Activated CD8-positive, alpha-beta memory T cell treated with anti-CD3 and anti-CD28 coated beads for 1 hour (primary cell): ENCODE measurements at places on chromosomes 12 and 14.

DNA sequence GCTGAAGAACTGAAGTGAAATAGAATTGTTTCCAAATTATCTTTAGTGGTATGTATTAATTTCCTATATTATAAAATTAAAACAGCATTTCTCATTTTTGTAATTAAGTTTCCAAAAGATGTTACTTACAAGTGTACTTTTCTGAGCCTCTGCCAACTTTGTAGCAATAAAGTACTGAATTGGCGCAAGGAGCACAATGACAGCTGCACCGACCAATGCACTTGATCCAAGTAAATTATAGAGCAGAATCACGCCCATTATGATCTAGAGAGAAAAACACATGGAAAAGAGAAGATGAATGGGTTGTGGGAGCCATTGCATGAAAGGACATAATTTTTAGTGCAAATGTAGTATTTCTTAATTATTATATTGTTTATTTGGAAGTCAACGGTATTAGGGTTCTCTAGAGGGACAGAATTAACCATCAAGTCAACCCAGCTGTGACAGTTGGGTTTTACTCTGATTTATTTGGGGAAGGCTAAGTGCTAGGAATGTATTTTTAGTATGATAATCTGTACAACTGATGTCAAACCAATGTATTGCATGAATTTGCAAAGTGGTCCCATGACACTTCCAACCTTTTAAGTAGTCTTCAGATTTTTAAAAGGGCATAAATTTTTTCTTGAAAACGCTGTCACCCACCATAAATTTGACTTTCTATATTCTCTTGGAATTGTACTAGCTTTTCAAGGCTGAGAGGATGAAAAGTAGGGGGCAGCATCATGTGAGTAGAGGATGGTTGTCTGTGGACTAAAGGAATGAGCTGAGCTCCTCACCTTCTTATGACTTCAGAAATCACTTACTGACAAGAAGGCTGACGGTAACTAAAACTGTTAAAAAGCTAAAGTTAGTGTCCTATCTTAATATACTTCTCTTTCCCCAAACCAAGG is 33.0 kb downstream of the ABCC9 start:
- DNase-seq, result no peak

- DNase-seq, result no peak
Measured at GRCh38 chr14:105899657-105900397, 373.4 kb downstream of the TMEM121 start.

DNA sequence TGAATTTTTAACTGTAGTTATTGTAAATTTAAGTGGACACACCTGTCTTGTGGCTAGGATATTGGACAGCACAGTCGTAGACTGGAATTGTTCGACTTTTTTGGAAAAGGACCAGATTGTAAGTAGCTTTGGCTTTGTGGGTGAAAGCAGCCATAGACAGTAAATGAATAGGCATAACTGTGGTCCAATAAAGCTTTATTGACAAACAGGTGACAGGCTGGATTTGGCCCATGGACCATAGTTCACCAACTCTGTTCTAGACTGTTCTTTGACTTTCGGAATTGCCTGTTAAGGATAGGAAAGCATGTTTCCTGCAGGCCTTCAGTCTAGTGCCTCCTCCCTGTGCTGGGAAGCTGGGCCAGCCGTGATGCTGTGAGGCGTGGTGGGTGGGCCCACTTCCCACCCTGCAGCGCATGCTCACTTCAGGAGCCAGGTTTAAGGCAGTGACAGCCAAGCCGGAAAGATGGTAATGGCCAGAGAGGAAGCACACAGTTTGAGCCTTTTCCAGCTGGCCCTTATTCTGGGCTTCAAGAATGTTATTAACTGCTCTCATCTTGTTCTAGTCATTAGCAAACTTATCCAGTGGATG is 51.8 kb downstream of the PPP2R5C start:
- no peak for DNase-seq

GRCh38 chr12:4215229-4216186 is 58.1 kb upstream of the CCND2 start:
- DNase-seq, result no peak

DNA sequence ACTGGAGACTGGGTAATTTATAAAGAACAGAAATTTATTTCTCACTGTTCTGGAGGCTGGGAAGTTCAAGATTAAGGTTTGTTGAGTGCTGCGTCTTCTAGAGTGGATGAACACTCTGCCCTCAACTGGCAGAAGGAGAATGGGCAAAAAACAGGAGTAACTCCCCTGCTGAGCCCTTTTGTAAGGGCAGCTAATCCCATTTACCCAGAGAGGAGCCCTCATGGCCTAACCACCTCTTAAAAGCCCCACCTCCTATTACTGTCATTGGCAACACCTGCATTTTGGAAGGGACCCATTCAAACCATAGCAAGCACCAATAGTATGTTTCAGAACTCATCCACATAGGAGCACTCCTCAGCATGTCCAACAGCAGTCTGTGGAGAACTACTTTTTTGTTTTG is 47.4 kb downstream of the BORCS5 start:
- no peak for DNase-seq

DNA sequence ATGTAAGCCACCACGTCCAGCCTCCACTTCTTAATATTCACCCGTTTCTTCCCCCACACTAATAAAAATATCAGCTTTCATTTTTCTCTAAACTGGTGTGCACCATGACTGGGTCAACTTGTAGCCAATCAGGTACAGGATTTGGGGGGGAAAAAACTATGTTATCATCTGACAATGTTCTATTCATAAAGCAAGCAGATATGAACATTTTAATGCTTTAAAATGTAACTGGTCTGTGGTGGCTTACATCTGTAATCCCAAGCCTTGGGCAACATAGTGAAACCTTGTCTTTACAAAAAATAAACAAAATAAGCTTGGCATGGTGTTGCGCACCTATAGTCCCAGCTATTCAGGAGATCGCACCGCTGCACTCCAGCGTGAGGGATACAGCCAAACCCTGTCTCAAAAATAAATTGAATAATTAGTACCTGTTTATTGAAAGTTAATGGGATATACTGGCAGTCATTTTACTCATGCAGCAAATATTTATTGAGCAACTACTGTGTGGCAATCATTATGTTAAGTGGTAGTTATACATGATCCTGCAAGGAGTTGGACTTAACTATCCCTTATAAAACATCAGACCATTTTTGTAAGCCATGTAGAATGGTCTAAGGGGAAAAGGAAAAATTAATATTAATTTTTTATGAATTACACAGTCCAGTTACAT is 15.3 kb upstream of the ITPR2 start:
- no peak for DNase-seq

DNA sequence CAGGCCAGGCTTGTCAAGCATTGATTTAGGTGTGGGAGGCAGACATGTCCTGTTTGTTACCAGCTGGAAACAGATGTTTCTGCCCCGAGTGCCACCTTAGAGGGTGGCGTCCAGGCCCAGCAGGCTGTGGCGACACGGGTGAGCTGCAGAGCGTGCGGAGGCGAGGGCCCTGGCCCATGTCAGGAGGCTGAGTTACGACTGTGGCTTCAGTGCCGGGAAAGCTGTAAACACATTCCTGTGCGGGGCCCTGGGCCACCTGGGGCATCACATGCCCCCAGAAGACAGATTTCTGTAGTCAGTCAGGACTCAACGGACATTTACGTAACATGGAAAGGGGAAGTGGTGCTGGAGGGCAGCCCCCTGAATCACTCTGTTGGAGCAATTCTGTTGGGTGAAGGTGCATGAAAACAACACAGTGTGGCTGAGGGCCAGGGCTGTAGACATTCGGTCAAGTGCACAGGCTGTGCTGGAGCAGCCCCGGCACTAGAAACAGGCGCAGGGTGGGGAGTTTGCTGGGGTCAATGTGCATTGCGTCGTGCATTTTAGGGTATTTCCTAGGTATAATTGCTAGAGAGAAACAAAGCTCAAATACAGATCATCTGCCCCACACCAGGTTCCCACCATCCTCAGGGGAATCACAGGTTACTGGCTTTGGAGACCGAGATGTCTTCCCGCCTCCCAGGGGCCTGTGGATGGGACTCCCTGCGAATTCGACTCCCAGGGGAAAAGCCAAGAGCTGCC is 291.8 kb downstream of the TMEM121 start:
- no peak for DNase-seq

DNA sequence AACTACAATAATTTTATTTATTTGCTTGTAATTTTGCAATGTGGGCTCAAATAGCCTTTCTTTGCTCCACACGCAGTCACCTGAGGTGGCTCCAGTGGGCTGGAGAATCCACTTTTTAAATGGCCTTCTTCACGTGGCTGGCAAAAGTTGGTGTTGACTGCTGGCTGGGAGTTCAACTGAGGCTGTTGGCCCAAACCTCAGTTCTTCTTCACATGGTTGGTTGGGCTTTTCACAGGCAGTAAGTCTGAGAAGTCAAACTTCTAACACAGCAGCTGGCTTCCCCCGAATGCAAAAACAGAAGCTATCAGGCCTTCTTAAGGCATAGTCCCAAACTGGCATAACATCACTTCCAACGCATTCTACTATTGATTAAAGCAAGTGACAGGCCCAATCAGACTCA is 2.1 kb upstream of the OXA1L start:
- DNase-seq, result no peak

GRCh38 chr12:28569698-28570411 is 379.6 kb downstream of the CCDC91 start:
- DNase-seq, result no peak

DNA sequence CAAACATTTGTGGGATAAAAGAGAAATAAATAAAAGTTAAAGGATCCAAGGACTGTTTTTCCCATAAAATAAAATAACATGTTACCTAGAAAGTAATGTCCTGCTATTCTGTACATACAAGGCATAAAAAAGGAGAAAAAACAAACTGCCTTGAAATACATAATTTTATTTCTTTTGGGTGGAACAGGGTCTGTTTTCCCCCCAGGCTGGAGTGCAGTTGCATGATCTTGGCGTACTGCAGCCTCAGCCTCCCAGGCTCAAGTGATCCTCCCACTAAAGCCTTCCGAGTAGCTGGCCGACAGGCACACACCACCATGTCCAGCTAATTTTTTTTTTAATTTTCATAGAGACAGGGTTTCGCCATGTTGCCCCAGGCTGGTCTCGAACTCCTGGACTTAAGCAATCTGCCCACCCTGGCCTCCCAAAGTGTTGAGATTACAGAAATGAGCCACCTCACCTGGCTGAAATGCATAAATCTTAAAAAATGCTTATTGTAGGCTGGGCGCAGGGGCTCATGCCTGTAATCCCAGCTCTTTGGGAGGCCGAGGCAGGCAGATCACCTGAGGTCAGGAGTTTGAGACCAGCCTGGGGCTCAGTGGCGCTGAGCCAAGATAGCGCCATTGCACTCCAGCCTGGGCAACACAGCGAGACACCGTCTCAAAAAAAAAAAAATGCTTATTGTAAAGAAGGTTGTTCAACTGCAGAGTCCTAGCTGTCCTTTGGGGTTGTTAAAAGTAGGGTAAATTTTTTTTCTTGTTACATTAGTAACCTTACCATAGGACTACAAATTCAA is 4.1 kb upstream of the TUBA1C start:
- no peak for DNase-seq

DNA sequence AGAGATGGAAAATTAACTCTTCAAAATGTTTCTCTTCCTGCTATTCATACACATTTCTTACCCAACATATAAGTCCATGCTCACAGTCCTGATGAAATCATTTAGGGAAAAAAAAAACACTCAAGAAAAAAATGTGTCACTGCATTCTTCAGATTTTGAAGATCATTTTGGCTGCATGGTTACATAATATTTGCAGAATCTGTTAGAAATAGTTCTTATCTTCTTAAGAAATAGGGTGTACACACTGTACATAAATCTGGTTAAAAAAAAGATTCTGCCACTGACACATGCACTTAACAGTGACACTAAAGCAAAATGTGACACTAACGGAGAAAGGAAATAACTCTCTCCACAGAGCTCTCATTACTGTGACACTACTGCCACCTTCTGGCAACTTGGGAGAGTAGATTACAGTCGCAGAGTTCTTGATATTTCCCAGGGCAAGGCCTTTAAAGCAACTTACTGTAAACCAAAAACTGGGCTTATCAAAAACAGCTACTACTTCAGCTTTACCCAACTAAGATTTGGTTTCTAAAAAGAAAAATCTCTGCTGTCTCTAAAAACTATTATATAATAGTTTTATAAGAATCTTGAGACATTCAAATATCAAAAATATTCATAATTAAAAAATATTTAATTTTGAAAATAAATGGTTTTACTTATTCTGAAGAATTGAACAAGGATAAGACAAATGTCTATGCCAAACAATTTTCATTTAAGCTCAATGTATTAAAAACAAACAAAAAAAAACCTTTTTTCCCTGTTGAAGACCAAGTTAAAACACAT is 65.0 kb downstream of the SETD3 start:
- DNase-seq, result peak; percentile 19

DNA sequence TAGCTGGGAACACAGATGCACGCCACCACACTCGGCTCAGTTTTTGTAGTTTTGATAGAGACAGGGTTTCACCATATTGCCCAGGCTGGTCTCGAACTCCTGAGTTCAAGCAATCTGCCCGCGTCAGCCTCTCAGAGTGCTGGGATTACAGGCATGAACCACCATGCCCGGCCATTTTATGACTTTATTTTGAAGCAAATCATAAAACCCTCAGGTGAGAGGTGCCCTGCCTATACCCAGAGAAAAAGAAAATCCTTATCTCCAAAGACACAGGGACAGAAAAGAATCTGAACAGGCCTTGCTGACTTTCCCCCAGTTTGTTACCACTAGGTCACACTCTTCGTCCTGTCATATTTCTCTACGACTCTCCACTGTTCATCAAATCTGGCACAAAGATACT is 48.8 kb downstream of the DAO start:
- no peak for DNase-seq
